ENCODE measurements at places on chromosomes 5 and 9. TPM values are rescaled to one million over a fixed set of nuclear protein-coding genes. Genes with fewer than 3 reads are reported as not detected.

LRRC26 gene
- not detected for total RNA-seq

- DNase-seq, result no peak
These were observed 273.3 kb downstream of the BNC2 start for GRCh38 chr9:16597136-16597535.

DNA sequence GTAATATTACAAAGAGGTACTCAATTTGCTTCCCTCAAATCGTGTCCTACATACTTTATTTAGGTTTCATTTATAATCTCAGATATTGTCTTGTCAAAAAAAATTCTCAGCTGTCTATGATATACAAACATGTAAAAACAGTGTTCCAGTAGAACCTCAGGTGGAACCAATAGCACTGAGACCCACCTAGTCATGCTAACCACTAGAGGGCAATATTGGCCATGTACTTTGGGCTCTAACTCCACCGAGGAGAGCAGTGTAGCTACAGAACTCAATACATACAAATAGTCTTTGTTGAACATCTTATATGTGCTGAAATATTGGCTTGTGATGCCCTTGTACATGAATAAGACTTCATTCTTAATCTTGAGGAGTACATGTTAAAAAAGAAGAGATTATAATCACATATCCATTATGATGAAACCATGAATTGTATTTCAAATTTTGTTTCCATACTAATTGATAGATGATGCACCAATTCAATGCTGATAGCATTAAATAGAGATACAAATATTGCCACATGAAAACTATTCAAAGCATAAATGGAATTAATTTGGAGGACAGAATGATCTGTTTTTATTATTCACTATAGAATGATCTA lies 71.2 kb upstream of the CNTLN start:
- DNase-seq, result peak; percentile 15

FGF1 gene
- total RNA-seq, result not detected

- DNase-seq, result no peak
These were observed 91.3 kb upstream of the ADAMTS2 start for GRCh38 chr5:179436321-179437122.

MSMP gene
- total RNA-seq, result not detected

QRFP gene
- not detected for total RNA-seq

SHB gene
- not detected for total RNA-seq

DNA sequence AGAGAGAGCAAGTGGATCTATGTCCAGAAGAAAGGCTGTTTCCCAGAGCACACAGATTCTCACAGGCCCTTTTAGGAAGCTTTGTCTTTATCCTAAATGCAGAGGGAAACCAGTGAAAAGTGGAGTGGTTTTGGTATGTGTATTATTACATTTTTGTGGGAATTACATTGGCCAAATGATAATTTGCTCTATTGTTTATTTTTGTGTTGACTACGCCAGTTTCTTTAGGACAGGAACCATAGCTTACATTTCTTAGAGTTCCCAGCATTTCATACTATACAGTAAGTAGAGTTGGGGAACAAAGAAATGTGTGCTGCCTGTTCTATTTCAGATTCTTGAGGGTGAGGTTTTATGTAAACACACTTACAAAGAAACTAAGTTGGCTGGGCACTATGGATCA lies 29.4 kb upstream of the SPATA31D4 start:
- DNase-seq, result no peak

DNA sequence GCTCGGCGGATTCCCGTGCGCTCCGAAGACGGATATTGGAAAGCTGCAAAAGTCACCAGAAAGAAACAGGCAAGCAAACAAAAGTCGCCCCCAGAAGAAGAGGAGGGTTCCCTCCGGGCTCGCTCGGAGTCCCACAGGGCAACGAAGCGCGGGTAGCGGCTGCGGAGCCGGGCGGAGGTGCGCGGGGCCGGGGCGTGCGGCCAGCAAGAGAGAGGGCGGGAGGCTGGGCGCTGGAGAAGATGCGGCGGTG lies at the start of gene FBN2:
Gene FBN2 (minus strand): TSS at position 246 of the 250 bp plus-strand sequence. CDS start 642 bp downstream, outside the sequence.
- DNase-seq, result no peak

DNA sequence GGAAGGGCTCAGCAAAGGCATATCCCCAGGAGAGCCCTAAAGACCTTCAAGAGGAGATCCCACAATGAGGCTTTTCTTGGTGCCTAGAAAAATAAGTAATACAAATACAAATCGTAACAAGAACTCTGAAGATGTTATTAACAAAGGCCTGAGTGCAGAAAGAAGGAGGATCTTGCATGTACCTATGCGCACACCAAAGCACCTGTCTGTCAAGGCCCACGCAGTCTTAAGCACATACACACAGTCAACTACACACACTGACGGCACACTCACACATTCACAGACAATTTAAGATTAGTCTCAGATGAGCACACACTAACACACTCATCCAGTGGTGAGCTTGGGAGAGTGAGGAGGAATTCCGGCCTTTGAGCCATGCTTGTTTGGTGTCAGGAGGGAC lies 38.5 kb downstream of the JADE2 start:
- DNase-seq, result no peak

CRHBP gene
- total RNA-seq, result not detected

GRCh38 chr5:72210888-72211678 lies 103.8 kb downstream of the MAP1B start:
- DNase-seq, result no peak

DNA sequence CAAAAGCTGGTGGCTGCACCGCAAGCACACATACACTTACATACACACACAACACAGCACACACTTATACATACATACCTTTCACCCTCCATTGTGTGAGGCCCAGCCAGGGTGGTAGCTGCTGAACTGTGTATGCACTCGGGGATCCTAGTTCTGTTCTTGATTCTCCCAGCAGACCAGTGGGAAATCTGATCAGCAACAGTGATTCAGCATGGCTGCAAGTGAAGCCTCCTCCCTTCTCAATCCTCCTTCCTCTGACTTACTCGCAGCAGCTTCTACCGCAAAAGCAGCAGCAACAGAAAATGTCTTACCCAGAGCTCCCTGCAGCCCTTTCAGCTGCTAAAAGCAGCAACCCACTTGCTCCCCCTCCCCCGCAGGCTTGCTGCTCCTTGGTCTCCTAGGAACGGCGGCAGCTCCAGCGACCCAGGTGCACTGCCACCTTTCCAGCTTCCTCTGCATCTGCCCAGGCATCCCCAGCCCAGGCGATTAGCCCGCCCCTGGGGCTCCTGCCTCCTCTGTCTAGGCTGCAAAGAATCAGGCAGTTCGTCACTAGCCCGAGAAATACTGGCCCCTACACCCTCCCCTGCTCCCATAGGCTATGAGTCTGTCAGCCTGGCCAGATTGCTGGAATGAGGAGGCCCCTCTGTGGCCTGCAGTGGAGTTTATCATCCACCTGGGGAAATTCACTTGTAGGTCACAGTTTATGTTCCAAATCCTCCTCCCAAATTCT lies at the start of gene KLHL3:
Gene KLHL3 (minus strand): TSS at position 535 of the 730 bp plus-strand sequence. CDS start 443 bp downstream, at position 92.
- peak; percentile 60 for DNase-seq

NIPAL4 gene
- 0.17 TPM for total RNA-seq

- no peak for DNase-seq
These were observed 35.7 kb upstream of the MSX2 start for GRCh38 chr5:174688441-174689354.

ROPN1L gene
- total RNA-seq, result 4.1 TPM

PCDHGA12 gene
- not detected for total RNA-seq

GRCh38 chr9:133637451-133638055 lies 1.4 kb downstream of the DBH start:
- no peak for DNase-seq

PDE6A gene
- not detected for total RNA-seq

FOXI1 gene
- not detected for total RNA-seq

GRCh38 chr9:4242239-4242638 lies 57.6 kb downstream of the GLIS3 start:
- DNase-seq, result no peak

IER5L gene
- total RNA-seq, result 2.3 TPM

TMEM215 gene
- not detected for total RNA-seq

DNA sequence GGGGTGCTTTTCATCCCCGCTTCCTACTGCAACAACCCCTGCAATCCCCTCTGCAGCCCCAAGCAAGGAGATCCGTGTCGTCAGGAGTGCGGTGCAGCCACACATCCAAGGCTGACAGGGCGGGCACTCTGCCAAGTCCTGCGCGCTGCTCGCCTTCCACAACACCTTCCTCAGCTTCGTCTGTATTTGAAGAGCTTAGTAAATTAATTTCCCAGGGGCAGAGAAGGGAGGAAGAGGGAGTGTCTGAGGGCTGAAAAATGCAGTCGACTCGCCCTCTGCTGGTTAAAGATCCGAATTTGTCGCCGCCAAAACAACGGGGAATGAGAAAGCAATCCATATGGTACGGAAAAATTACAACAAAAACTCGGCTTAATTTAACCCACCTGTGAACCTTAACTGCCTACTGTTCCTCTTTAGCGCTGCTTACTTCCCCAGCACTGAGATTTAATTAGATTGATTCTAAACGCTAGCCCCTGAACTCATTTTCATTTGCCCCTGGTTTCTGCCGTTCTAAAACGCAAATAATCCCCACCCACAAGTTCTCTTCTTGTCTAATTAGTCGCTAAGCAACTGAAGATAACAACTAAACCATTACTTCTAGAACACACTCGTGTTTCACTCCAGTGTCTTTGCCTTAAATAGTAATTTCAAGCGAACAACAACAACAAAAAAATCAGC lies 10.9 kb upstream of the PCDHB1 start:
- DNase-seq, result no peak

ZFP2 gene
- 0.21 TPM for total RNA-seq

GRCh38 chr5:2697041-2697440 lies 54.4 kb downstream of the IRX2 start:
- DNase-seq, result no peak

DNA sequence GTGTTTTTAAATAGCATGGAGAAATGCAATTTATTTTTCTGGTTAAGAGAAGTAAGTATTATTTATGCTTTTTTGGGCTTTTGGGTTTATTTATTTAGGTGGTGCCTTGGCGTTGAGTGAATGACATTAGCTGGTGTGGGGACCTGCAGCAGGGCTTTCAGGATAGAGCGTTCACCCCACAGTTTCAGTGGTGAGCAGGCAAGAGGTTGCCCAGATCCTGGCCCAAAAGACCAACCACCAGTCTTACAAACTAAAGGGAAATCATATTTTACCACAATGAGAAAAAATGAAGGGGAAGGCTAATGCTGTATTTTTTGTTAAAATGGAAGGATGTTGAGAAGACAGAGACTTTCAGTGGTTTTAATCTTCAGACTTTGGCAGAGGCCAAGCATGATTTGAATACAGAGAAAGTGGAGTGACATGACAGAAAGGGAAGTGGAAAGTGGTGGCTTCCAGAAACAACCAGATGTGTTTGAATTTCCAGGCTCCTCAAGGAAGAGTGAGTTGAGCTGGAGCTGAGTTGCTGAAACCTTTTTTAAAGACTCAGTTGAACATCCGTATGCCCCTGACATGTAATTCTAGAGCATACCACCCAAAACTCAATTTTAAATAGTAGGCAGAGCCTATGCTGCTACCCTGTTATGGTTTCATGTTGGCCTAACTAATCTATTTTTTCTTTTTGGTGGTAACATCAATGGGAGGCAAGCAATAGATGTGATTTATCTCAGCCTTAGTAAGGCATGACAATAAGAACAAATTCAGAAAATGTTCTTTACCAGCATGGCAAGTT lies 94.8 kb downstream of the AOPEP start:
- no peak for DNase-seq

CNTNAP3 gene
- not detected for total RNA-seq

JAKMIP2 gene
- 5.3 TPM for total RNA-seq

- no peak for DNase-seq
These were observed 244.3 kb upstream of the ZNF608 start for GRCh38 chr5:124990723-124991122.

DNA sequence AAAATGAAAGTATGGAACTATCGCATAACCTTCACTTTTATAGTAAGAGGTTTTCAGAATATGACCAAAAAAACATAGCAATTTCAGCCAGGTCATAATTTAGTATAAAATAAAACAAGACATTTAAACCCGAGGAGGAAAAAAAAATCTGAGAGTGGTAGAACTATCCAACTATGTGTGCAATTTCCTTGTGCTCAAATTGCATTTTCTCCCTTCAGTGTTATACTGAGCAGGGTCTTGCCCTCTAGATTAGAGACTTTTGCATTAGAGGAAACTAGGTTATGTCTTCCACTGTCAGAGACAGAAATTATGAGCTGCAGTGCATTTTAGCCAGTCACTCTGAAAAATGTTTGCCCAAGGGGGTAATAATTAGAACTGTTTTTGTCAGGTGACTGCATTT lies 330.6 kb downstream of the NR2F1-AS1 start:
- no peak for DNase-seq

DNA sequence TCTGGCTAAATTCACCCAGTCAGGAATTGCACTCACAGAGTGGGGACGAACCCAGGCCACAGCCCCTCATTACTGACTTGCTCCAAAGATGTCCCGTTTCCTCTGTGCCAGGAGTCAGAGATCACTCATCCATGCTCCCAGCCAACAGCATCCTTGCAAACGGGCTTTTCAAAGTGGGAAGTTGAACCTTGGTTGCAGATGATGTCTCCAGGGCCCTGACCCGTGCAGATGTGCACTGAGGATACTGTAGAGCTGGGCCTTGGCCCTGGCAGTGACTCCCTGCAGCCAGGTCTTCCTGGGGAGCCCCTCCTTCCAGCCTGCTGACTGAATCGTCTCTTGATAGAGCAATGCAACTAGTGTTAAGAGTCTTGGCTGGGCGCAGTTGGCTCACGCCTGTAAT lies 22.3 kb downstream of the TCF7 start:
- DNase-seq, result no peak

DNA sequence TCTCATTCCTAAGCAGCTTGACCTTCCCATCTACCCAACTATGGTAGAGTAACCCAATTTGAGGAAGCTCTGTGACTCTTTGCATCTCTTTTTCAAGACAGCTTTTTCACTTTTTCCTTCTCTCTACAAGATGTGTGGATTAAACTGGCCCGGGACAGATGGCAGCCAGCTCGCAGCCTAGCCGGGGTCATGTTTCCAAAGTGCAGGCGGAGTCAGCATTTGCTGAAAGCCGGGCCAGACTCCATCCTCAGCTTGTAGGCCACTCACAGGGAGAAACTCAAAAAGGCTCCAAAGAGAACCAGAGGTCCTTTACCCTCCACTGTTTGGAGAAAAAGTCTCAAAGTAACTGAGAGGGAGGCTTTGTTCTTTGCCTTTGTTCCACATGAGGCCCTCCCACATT lies 286.8 kb upstream of the PANK3 start:
- DNase-seq, result no peak

ACTBL2 gene
- not detected for total RNA-seq

GRCh38 chr9:96417661-96418082 lies 498 bp downstream of the ZNF367 start:
- peak; percentile 25 for DNase-seq

All from activated CD4-positive, alpha-beta T cell treated with anti-CD3 and anti-CD28 coated beads, Interleukin-2, amount 10 ng/mL, durations not matched to agents 7 days and 5 days (primary cell).